GM23338 (cell line): ENCODE measurements at places on chromosomes 4 and X. TPM values are rescaled to one million over a fixed set of nuclear protein-coding genes. Genes with fewer than 3 reads are reported as not detected.

Gene SULT1B1
- total RNA-seq: not detected in 2 replicates

Gene ADAM29
- 0.04 TPM in 1 of 2 replicates, not detected in the other for total RNA-seq

Gene SOX3
- 23.3 and 25.4 TPM in 2 replicates for total RNA-seq

Gene PCDH7
- 7.6 and 10.8 TPM in 2 replicates for total RNA-seq

Gene SLC34A2
- total RNA-seq: 0.80 and 5.7 TPM in 2 replicates

Gene DMRTC1B
- total RNA-seq: not detected in 2 replicates

Gene LDB2
- 80.1 and 89.1 TPM in 2 replicates for total RNA-seq

Gene CSTF2
- 30.1 and 35.7 TPM in 2 replicates for total RNA-seq

Gene CCNB3
- total RNA-seq: 0.74 and 1.2 TPM in 2 replicates

Gene MSX1
- not detected in 2 replicates for total RNA-seq

Gene ATOH1
- total RNA-seq: 0.27 and 0.69 TPM in 2 replicates
